H9 (cell line): ENCODE measurements at places on chromosomes 5 and 9.

GRCh38 chr9:109792951-109793546 lies 13.1 kb downstream of the PALM2AKAP2 start:
- no peak for DNase-seq

GRCh38 chr5:157747766-157748700 lies 4.5 kb downstream of the LSM11 start:
- no peak for DNase-seq

DNA sequence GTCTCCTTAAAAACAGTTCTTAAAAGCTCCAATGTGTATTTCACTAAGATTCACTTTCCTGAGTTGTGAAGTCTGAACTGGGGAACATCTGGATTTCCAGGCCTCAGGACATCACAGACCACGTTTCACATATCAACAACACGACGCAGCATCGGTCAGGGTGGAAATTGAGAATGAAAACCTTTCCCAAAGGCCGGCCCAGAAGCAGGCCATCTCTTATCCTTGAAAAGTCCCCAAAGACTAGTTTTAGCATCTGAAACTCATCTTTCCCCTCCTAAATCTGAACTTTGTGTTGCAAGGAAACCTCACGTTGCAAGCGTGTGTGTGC lies 96.4 kb upstream of the COL5A1 start:
- no peak for DNase-seq

DNA sequence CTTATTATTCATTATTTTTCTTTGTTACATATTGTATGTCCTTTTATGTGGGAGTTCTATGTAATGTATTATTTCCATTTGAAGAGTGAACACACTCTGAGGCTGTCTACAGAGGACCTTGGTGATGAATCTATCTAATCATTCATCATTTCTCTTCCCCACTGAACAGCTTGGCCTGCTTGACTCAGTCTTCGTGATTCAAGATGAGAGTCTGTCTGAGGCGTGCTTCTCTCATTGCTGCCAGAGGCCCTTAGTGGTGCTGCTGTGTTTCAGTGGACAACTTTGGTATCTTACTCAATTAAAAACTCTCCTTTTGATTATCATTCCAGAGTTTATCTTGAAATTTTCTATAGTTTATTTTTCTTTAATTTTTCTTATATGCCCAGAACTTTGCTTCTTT lies 318.1 kb upstream of the DAB2 start:
- DNase-seq = no peak

GRCh38 chr5:37737326-37738056 lies 102.3 kb downstream of the GDNF start:
- no peak for DNase-seq

- no peak for DNase-seq
Observed at GRCh38 chr5:28215091-28215490, 1176.7 kb upstream of the CDH9 start.

DNA sequence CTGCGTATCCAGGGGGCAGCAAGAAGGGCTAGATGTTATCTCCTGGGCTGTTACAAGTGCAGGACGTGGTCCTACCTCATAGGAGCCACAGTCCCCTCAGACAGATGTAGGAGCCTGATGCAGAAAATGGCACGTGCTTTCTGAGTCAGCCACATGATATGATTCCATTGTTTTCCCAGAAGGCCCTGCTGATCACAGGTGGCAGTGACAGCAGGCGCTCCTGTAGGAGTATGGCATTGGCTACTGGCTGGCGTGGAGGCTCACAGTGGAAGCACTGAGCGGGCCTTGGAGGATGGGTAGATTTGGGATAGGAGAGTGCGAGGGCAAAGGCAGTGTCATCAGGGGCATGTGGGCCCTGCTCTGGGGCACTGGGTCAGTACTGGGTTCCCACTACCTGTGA lies 21.9 kb downstream of the USP20 start:
- no peak for DNase-seq

DNA sequence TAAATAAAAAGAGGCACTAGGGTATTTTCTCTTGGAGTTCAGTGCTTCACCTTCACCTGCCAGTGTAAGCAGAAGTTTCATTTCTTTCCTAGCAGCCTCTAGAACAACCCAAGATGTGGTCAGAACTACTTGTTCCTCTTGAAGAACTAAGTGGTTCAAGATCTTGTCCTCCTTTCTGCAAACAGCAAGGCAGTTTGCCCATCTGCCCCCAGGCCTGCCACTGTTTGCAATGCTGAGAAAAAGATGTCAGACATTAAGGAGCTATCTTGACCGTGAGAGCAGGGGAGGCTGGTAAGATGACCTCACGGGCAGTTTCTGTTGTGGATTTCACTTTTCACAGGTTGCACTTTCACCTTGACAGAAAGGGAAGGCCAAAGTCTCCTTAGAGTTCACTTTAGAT lies 52.0 kb upstream of the KLF4 start:
- no peak for DNase-seq

DNA sequence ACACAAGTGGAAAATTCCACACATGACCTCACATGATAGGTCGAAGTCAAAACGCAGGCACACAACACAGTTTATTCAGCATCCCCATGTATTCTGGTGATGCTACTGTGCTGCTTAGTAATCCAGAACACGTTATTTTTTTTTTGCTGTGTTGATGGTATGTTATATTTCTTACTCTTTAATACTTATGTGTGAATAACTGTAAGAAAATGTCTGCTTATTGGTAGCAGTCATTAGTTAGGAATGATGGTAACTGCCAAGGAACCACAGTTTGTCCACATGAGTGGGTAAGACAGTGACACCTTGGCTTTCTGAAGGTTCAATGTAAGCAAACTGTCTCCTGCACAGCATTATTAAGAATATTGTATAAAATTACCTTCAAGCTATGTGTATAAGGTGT lies 107.7 kb upstream of the DAPK1 start:
- no peak for DNase-seq

- DNase-seq = no peak
Observed at GRCh38 chr5:2749514-2750025, 1.9 kb downstream of the IRX2 start.

GRCh38 chr5:73861313-73861988 lies 235.5 kb downstream of the ARHGEF28 start:
- DNase-seq = no peak

- no peak for DNase-seq
Observed at GRCh38 chr9:121577166-121577565, 74.3 kb upstream of the DAB2IP start.

GRCh38 chr9:72951520-72952380 lies 1.1 kb downstream of the ALDH1A1 start:
- no peak for DNase-seq

DNA sequence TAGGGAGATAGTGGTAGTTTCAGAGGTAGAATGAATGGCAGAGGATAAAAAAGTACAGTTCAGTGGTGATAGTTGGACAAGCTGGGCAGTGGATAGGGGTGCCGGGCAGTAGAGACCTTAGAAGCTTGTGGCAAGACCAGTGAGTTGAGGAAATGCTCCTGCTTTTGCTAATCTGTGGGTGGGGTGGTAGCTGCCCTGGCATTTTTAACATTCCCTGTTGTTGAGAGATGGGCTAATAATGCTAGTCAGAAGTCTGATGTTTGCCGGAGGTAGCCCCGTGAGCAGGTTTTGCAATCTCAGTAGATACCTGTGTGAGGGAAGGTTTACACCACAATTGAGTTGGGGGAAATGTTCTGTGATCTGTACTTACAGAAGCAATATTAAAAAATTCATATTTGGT lies 91.1 kb downstream of the TRIO start:
- DNase-seq = no peak

DNA sequence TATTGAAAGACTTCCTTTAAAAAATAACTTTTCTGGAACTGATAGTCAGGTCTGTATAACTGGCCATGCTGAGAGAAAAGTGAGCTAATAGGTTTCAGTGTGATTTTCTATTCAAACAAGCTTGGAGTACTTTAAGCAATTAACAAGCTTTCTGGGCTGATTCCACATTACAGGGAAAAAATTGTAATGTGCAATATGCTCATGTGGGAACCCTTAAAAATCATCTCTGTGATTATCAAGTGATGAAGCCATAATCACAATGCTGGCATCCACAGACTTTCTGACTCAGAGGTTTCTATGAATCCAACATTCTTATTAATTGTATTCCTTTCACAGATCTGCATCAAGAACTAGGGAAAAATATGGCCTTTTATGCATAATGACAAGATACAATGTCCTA lies 212.2 kb upstream of the ACO1 start:
- DNase-seq = no peak

DNA sequence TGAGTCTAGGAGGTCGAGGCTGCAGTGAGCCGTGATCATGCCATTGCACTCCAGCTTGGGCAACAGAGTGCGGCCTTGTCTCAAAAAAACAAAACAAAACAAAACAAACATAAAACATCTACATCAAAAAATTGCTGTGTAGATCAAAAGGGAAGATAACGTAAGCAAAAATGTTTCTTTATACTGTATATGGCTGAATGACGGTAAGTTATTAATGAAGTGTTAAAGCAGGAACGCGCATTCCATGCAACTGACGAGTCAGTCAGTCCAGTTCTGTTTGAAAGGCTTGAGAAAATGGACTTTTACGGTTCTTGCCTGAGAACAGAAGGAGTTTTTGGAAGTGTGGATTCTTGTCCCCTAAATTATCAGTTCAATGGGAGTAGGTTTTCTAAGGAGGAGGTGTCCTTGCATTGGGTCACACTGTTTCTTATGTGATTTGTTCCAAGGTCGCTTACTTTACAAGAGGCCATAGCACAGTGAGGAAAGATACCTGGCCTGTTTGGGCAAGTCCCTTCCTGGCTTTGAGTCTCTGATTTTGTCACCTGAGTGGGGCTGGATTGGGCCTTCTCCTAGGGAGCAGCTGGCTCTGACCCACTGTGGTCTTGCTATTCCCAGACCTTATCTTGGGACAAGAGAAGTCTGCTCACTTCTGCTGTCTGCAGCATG lies 6.6 kb upstream of the PTGS1 start:
- no peak for DNase-seq
